ENCODE measurements at places on chromosomes 1 and 21.

GRCh38 chr1:41698916-41699860 is 214.7 kb upstream of the EDN2 start:
- no peak for DNase-seq

DNA sequence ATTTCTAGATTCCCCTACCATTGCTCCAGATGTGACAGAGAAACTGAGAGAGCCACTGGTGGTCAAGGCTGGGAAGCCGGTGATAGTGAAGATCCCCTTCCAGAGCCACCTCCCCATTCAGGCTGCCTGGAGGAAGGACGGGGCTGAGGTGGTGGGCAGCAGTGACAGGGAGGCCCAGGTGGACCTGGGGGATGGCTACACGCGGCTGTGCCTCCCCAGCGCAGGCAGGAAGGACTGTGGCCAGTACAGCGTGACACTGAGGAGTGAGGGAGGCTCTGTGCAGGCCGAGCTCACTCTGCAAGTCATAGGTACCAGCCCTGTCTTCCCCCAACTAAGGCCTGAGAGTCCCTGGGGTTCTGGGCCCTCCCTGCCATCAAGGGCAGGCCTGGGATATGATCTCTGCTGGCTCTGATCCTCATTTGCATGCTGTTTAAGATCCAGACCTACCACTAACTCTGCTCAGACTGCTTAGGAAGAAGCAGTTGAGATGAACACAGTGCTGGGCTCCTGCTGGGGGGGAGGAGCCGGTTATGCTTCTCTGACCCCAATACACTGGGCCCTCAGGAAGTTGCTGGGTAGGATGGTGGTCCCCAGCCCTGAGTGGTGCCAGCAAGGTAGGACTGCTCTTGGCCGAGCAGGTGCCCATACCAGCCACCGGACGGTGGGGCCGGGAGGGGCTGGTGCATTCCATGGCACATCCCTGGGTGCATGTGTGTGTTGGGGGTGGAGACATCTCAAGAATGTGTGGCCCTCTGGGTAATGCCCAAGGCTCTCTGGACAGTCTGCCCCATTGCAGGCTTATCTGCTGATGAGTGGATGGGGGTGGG is 25.1 kb downstream of the IGFN1 start:
- no peak for DNase-seq

GRCh38 chr1:206070627-206071304 is 17.8 kb downstream of the RHEX start:
- DNase-seq = no peak

GRCh38 chr21:27219068-27219467 is 252.2 kb upstream of the ADAMTS5 start:
- DNase-seq = no peak

DNA sequence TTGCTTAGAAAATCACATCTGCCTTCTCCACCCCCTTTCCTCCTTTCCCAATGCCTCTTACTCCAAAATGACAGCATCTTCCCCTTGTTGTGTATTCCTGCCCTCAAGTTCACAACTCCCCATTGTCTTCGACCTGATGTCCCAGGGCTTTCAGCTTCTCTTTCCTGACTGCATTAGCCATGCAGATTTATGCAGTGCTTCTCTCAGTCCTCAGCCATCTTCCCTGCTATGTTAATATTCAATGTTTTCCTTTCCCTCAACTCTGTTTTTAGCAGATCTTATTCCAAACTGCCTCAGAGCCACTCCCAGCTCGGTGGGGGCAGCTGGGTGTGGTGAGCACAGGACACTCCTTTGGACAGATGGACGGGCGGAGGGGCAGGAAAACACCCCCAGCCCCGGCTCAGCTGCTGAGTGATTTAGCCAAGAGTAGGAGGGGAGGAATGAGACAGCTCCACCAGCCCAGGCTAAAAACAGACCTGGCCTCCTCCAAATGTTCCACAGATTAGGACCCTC is 71.0 kb downstream of the CD2 start:
- no peak for DNase-seq

- no peak for DNase-seq
These were observed 7.1 kb upstream of the PRKCZ start for GRCh38 chr1:2042830-2043773.

DNA sequence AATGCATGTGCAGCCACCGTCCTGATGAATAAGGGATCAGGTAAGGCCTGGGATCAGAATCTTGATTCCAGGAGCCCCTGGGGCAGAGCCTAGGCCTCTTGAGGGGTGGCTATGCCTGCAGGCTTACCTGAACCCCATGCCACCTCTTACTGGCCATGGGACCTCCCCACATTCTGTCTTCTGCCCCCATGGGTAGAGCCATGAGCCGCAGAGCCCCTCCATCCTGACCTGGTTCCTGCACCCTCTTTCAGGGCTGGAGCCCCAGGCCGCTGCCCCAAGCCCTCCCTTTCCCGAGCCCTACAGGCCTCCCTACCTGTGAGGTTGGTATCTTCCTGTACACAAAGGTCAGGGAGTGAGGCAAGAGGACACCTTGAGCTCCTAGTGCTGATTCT is 120.8 kb downstream of the DMRTB1 start:
- no peak for DNase-seq

DNA sequence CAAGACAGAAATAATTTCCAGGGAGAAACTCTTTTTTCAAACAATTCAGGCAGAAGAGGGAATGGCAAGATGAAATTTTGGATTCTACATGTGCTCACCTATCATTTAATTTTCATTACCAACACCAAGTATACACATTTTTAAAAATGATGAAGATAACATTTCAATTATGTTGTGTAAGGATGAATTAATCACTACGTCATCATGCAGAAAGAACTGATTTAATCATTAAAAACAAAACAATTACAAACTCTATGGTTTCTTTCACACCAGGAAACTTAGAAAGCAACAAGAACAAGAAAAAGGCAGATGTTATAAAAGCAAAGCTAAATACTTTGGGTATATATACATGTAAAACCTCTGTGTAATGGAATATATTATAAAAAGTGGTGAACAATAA is 668.5 kb downstream of the NCAM2 start:
- no peak for DNase-seq

DNA sequence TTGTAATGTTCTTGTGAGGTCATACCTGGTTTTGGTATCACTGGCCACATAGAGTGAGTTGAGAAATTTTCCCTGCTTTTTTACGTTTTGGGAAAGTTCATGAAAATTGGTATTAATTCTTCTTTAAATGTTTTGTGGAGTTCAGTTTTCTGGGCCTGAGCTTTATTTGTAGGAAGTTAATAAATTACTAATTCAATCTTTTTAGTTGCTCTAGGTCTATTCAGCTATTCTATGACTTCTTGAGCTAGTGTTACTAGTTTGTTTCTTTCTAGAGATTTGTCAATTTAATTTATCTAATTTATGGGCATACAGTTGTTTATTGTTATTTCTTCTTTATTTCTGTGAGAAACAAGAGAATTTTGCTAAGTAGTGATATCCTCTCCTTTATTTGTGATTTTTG is 37.4 kb downstream of the HOOK1 start:
- no peak for DNase-seq

DNA sequence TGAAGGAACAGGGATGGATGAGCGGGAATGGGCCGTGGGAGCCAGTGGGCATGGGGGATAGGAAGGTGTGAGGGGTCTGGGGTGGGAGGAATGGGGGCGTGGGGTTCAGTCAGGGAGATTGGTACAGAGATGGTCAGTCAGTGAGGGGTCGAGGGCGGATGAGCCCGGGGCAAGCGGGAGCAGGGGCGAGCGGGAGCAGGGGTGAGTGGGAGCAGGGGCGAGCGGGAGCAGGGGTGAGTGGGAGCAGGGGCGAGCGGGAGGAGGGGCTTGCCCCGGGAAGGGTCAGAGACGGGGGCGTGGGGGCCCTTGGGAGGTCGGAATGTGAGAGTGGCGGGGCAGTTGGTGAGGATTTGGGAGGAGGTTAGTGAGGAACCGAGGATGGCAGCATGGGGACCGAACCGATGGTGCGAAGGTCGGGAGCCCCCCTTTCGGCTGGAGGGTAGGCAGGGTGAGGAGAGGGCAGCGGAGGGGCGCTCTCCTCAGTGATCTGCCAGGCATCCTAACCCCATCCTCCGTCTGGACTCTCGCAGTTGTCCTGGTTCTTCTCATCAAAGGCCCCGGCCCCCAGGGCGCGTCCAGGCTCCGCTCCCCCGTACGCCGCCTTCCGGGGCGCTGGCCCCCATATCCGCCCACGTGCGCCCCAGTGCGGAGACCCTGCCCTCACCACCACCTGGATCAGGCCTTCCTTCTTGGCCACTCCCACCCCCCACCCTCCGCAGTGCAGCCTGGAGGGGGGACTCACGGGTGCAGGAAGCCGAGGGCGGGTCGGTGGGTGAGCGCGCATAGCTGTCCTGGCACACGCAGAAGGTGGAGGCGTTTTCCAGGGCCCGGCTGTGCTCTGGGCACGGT is 11.2 kb downstream of the EPHA10 start:
- no peak for DNase-seq

DNA sequence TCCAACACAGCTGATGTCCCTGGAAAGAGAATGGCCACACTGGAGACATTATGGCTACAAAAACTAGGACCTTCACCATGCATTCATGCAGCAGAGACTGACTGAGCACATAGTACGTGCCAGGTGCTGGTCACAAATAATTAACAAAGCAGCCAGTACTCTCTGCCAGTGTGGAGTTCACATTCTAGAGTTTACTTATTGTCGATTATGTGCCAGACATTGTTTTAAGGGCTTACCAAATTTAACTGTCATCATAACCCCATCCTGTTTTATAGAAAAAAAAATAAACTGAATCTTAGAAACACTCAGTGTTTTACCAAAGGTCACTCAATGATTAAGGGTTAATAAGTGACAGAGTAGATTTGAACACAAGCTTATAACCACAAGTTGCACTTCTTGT is 143.3 kb downstream of the RRAGC start:
- DNase-seq = no peak

GRCh38 chr1:7648761-7649384 is 122.2 kb upstream of the VAMP3 start:
- peak; percentile 95 for DNase-seq

DNA sequence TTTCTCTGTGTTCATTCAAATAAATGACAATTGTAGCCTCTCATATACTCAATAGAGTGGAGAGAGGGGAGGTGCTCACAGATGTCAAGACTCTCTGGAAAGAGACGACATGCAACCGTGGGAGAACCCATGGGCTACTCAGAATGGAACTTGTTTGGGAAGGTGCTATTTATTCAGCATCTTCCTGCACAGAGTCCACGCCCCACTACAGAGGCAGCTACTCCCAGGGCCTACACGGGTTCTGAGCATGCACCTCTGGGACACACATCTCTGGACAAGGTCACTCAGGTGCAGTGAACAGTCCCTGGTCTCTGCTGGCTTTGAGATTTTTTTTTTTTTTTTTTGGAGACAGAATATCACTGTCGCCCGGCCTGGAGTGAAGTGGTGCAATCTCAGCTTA is 64.1 kb downstream of the NID1 start:
- DNase-seq = no peak

GRCh38 chr21:40797891-40798290 is 49.1 kb downstream of the DSCAM start:
- no peak for DNase-seq

DNA sequence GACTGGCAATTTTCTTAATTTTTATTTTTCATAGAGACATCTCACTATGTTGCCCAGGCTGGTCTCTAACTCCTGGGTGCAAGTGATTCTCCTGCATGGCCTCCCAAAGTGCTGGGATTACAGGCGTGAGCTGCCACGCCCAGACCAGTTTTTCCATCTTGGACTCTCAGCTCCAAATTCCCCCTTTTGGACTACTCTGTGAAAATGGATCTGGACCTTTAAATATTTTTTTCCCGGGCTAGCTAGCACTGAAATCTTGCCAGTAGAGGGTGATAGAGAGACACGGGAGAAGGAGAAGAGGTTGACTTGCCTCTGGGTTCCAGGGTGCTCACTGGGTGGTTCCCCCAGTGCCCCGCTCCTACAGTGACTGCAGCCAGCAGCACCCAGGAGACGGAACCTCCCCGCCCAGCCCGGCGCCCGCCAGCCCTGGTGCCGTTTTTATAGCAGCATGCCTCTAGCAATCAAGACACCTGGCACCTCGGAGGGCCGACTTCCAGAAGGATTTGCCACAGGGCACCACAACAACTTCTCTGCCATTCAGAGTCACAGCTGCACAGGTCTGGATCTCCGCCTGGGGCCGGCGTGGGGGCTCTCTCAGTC is 34.7 kb upstream of the SCCPDH start:
- DNase-seq = peak; percentile 81

DNA sequence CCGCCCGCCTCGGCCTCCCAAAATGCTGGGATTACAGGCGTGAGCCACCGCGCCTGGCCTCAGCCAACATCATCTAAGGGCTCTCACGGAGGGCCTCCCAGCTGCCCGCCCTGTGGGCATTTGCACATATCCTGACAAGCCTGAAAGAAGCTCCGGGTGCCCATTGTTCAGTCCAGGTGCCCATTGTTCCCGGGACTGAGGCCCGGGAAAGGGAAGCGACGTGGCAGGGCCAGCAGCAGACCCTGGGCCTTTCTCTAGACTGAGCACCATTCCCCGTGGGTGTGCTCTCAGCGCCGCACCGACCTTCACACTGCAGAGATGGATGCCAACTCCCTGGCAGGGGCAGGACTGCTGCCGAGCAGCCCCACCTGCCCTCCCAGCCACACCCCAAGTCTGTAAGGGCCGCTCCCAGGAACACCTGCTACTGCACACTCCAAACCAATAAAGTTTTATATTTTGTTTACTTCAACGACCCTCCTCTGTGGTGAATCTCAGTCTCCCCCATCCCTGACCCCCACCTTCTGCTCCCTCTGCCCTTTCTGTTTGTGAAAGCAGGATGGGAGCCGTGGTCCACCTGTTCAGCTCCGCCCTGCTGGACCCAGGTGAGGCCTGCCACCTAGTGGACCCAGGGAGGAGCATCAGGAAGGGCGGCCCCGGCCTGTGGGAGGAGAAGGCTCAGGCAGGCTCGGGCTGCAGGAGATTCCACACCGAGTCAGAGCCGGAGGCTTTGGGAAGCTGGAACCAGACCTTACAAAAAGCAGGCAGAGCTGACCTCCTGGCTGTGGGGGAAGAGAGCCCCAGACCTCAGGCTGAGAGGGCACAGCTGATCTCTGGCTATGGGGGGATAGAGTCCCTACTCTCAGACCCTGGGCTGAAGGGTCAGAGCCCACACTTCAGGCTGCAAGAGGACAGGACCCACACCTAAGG is 1.1 kb upstream of the TMEM82 start:
- DNase-seq = peak; percentile 30

DNA sequence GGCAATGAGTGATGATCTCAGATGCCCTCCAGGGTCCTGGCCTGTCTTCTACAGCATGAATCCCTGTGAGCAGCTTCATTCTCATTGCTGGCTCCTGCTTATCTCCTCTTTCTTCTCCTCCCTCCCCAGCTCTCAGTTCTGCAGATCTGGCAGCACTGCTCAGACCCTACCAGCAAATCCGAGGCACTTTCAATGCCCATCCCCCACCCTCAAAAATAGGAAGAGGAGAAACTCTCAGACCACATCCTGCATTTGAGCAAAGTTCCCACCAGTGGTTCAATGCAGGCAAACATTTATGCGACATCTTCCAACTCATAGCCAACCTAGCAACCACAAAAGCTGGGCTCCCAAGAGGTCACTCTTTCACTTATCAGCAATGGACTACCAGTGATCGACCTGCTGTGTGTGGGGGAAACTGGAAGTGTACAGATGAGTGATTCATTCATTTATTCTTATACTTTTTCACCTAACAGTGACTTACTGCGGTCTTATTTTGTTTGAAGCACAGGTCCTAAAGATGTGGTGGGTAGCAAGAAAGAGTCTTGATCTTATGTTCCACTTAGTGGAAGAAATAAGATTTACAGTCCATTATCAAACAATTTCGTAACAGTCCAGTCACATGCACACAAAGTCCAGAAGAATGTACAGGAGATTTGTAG is 5.8 kb upstream of the CHI3L2 start:
- DNase-seq = peak; percentile 76

GRCh38 chr21:46308431-46308830 is 15.2 kb downstream of the C21orf58 start:
- no peak for DNase-seq
